ENCODE measurements at places on chromosomes 7 and 10.
A peak's percentile ranks its signal among the peaks of the same experiment; 100 is the strongest.

DNA sequence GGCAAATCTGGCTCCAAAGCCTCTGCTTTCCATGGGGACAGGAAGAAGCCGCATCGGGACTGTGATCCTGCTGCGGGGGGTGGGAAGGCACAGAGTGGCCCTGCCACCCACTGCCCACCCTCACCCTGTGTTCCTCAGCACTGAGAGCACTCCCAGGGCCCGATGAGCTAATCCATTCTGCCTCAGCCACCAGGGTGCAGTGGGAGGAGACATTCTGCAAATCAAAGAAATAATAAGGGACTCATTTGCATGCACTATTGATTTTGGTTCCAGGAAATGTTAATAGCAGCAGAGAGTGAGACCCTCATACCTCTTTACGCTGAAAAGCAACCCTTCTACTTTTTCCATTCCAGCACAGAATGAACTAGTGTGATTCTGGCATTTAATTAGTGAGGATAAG, 572.8 kb downstream of the INHBA start:
- DNase-seq: no peak

GRCh38 chr10:127374901-127375300, 174.2 kb upstream of the NPS start:
- DNase-seq: no peak

DNA sequence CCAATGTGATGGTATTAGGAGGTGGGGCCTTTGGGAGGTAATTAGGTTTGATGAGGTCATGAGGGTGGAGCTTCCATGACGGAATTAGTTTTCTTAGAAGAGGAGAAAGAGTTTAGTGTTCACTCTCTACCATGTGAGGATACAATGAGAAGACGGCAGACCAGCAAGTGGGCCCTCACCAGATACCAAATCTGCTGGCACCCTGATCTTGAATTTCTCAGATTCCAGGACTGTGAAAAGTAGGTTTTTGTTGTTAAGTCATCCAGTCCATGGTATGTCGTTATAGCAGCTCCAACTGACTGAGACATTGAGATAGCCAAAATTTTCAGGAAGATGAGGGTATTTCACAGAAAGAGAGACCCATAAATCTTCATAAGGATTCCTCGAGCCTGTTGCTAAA, 3.6 kb upstream of the TMEM196 start:
- no peak for DNase-seq

- DNase-seq: no peak
Observed at GRCh38 chr10:99938563-99938962, 71.2 kb downstream of the DNMBP start.

DNA sequence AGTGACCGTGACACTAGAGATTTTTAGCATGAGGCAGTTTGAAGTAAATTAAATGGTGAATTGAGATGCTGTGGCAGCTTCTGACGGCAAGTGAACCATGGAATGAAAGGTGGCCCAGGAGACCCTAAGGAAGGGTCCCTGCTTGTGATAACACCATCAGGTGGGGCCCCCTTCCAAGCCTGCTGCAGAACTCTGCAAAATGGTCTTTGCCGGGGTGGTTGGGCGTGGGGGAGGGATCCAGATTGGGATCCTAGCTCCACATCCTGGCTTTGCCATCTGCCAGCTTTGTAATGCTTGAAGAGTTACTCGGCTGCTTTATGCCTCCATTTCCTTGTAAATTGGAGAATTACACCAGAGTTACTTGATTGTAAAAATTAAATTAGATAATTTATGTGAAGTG, 222.6 kb upstream of the NFE2L3 start:
- DNase-seq: no peak

GRCh38 chr10:86824151-86824550, 67.7 kb downstream of the BMPR1A start:
- DNase-seq: no peak

GRCh38 chr10:44863344-44864047, 47.6 kb upstream of the TMEM72 start:
- DNase-seq: no peak

DNA sequence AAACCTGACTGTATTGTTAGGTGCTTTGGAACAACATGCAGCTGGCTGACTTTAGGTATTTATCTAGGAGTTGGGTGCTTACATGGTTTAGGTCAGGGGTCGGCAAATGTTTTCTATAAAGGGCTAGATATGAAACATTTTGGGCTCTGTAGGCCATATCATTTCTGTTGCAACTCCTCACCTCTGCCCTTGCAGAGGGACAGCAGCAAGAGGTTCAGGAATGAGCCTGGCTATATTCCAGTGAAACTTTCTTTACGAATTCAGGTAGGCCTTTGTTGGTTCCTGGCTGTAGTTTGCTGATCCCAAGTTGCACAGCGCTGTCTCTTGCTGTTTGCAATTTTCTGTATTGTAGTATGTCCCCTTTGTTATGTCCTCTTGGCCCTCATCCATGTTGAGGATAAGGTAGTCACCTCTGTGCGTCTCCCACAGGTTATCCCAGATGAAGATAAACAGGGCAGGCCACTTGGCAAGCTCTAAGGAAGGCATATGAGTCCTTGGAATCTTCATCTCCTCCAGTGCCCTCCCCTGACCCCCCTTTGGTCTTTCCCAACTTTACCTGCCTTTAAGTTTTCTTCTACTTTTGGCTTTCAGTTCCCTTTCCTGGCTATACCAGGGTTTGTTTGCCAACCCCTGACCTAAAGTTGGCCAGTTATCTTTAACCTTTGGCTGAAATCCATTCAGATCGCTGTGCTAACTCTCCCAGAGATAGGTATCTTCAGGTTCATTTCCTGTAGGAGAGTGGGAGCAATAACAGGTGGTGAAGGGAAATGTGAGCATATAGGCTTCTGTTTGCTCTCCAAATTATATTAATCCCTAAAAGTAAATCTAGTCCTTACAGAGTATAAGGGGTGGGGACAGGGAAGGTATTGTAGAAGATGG, 36.1 kb downstream of the SGPL1 start:
- DNase-seq: no peak

GRCh38 chr10:52525761-52526160, 211.7 kb downstream of the DKK1 start:
- no peak for DNase-seq

GRCh38 chr10:69403519-69403918, 13.2 kb downstream of the TACR2 start:
- DNase-seq: peak; percentile 75

DNA sequence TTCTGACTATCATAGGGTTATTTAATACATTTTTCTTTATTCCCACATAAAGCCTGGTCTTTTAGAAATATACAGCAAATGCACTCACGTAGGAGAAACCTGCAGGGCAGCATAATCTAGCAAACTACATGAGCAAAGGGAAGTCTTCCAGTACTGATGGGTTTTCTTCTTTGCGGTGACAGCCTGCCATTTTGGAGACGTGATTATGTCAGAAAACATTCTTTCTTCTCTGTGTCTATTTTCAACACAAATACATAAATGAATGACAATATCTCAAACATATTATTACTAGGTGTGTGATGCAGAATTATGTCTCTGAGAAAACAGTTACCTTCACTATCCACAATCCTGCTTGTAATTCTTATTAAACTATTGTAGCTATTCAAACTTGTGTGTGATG, 425.0 kb downstream of the GPAM start:
- no peak for DNase-seq

GRCh38 chr7:17787257-17787656, 153.0 kb downstream of the SNX13 start:
- no peak for DNase-seq

- no peak for DNase-seq
Observed at GRCh38 chr7:151243408-151244195, 4.9 kb downstream of the SMARCD3 start.

DNA sequence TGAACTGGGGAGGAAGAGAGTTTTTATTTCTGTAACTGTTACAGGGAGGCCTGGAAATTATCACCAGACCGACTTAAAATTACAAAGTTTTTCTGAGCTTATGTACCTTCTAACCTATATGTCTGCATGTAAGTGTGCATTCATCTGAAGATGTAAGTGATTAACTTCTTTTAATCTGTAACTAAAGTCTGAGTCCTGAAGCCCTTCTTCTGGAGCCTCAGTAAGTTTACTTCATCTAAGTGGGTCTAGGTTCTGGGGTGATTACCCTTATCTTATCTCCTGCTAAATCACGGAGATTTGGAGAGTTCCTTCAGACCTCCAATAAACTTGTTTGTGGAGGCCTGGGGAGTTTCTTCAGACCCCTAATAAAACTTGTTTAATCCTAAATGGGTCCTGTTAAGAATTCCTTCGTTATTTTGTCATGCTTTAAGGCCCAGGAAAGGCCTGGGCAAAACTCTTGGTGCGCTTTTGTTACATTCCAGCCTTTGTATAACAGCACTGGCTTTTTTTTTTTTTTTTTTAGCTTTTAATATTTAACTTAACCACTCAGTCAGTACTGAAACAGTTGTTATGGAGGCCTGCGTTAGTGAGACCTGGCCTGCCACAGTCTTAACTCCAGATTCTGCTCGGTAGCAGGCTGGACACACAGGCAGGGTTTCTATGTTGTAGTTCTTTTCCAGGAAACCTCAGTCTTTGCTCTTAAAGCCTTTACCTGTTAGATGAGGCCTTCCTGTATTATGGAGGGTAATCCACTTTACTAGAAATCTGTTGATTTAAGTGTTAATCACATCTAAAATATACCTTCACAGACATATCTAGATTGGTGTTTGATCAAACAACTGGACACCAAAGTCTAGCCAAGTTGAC, 33.0 kb downstream of the TPST1 start:
- DNase-seq: no peak

DNA sequence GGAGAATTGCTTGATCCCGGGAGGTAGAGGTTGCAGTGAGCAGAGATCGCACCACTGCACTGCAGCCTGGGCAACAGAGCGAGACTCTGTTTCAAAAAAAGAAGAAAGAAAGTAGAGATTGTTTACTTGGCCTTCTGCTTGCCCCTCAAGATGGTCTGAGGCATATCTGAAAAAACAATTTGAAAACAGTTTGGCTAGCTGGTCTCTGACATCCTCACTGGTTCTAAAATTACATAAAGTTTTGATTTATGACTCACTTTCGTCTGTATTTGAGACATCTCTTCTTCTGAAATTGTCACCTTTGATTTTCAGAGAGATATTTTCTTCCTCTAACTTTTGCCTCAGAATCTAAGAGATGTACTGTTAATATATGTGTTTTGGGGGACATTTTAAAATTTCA, 49.6 kb upstream of the HELLS start:
- DNase-seq: peak; percentile 4

DNA sequence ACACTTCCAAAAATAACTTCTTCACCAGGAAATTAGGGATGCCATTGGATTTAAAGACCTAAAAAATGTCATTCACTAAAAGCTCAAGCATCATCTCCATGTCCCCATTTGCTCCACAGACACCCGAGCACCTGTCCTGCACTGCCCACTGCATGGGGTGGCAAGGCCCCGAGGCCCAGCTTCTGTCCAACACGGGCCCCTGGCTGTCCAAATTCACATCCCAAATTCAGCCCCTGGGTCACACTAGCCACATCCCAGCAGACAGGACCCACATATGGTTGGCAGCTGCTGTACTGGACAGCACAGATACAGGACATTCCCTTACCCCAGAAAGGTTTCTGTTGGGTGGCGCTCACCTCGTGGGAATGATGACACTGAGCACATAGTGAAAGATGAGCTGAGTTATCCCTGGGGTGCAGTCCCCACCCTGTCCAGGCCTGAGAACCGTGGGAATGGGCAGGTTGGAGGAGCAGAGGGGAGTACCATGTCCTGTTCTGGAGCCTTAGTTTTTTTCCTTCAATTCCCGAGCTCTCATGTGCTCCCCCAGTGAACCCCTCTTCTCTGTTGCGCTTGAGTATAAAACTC, 55.3 kb downstream of the CSGALNACT2 start:
- DNase-seq: no peak

DNA sequence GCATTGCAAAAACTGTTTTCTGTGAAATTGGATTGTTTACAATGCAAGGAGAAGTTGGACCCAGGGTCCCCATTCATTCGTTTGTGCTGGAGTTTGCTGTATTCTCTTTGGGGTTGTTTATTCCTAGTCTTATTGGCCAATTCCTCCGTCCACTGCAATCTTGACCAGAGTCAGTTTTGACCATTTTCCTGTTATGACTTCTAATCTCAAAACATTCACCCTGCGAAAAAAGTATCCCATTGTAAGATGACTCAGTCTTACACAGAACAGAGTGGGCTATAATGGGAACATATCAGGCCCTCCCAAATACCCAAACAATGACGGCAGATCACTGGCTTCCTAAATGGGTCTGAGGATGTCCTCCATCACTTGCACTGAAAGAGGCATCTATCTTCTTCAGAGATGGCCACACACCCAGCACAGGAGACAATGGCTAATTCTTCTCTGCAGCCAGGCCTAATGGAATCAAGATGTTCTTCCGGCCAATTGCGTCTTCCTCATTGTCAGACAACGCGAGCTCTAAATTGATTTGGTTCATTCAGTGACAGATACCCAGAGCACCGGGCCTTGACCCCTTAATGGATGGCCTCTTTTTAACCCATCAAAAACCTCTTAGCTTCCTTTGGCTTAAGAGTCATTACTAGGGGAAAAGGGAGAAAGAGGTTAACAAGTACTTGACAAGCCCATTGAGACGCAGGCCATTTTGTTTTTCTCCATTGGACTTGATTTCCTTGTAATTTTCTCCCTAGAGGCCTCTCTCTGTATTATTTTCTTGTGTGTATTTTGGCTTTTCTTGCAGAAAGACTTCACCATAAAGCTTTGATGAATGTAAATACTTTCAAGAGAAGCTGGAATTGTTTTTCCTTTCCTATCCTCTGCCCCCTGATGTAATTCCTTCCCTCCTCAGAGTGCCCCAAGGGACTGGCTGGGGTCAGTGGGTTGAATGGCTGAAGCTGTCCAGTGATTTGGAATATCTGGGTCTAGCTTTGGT, 129.6 kb downstream of the PRPF18 start:
- DNase-seq: peak; percentile 60

DNA sequence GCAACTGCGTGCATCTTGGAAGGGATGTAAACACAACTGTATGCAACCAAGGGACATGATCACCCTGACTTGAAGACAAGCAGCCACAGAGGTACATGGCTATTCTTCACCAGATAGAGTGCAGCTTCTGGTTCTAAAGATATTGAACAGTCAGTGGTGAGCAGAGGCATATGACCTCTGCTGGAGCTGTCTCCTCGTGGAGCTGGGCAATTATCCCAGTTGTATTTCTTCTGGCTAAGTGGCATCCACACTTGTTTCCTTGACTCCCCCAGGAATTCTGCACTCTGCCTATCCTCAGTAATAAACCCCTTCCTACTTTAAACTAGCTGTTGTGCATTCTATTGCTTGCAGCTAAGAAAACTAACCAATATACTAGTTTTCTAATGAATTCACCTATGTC, 216.8 kb downstream of the THSD7A start:
- DNase-seq: no peak

- no peak for DNase-seq
Observed at GRCh38 chr7:148402159-148402558, 188.4 kb upstream of the C7orf33 start.

GRCh38 chr10:5616046-5616445, 50.3 kb downstream of the ASB13 start:
- DNase-seq: no peak
